ENCODE measurements at places on chromosomes 4 and X.

DNA sequence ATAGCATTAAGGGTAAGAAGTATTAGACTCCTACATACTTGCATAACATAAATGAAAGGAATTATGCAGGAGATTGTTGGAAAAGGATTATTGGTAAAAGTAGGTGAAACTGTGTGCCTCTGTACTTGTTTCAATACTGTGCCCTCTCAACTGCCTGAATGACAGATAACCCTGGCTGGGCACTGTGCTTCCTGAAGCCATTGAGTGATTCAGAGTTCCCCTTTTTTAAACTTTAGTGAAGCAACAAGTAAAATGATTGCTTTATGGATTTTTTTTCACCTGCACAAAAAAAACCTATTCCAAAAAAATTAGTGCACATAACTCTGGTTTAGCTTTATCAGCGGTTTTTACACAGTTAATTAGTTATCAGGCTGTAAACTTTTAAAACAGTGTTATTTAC lies 204.8 kb downstream of the TRAM1L1 start:
- DNase-seq, result no peak

DNA sequence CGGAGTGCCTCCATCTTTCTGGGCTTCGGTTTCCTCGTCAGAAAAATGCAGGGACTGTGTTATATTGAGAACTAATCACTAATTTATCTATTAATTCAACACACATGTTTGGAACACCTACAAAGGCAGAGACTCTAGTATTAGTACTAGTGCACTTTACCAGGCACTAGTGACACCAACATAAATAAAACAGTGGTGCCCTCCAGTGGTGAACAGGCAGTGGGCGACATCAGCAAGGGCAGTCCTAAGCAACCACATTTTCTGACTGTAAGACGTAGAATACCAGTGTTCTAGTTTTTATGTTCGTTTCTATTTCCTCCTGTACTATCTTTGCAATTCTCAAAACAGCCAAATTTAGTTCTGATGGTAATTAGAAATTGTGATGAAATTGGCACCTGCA lies 69.1 kb upstream of the UCP1 start:
- no peak for DNase-seq

DNA sequence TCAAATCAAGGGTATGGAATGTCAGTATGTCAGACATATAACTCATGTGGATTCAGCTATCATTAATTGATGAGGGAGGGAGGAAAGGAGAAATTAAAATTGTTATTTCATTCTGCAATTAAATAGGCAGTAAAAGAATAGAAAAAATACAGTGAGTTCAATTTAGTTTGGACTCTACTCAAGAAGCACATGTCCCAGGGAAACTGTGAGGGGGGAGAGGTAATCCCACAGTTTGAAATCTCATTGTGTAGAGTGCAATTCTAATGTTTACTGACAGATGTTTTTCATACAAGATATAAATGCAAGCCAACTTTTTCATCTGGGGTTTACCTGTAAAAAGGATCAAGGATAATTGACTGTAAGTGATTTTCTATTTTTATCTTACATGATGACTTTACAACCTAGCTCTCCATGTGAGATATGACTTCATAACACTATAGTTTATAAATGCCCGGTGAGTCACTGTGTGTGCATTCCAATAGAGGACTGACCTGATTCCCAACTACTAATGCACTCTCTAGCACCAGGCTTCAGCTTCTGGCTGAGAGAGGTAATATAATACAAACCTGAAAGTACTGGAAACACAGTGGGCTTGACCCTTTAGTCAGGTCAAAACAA lies 35.2 kb upstream of the SCD5 start:
- DNase-seq, result no peak

DNA sequence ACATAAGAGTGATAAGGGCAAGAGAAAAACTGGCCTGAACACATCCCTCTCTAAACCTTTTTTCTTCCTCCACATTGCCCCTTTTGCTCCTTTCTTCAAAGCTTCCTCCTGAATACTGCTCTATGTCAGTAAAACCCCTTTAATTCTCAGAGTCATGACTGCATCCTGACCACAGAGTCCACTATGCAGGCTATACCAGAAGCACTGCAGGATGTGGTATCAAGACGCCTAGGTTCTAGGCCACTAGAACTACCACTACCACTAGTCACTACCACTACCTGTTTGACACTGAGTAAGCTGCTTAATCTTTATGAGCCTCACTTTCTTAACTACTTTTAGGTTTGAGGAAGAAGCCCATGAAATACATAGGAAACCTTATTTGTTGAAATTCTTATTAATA lies 38.7 kb downstream of the ARHGEF9 start:
- no peak for DNase-seq

DNA sequence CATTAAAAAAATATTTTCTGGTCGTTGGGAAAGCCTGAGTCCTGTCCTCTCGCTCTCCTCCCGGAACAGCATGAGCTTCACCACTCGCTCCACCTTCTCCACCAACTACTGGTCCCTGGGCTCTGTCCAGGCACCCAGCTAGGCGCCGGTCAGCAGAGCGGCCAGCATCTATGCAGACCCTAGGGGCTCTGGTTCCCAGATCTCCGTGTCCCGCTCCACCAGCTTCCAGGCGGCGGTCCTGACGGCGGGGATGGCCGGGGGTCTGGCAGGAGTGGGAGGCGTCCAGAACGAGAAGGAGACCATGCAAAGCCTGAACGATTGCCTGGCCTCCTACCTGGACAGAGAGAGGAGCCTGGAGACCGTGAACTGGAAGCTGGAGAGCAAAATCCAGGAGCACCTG lies 807.2 kb upstream of the NDST4 start:
- no peak for DNase-seq

- no peak for DNase-seq
These were observed 2284.8 kb downstream of the ARAP2 start for GRCh38 chr4:33959519-33959918.

- no peak for DNase-seq
These were observed 351.2 kb downstream of the BMPR1B start for GRCh38 chr4:95108883-95109421.

DNA sequence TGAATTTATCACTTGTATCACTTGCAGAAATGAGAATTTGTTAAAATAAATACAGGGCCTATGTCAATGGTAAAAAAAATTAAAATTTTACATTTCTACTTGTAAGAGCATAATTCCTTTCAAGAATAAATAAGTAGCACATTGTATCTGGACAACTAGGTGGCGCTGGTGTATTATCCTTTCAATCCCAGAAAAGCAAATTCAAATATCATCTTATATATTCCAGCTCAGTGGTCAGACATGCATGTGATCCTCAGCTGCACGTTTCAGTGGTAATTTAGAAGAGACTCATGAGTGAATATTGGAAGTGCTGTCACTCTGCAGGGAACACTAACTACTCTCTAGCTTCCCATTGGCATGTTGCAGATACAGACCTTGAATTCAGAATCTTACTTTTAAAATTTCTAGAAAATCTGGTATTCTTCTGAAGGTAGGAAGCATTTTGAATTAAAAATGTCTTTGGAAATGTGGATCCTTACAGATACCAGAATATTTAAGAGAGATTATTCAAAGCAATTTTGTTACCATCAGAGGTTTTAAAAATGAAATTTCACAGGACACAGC lies 1414.7 kb upstream of the TENM3 start:
- DNase-seq, result peak; percentile 94

- no peak for DNase-seq
These were observed 202.7 kb upstream of the ETNPPL start for GRCh38 chr4:108965472-108966076.

- DNase-seq, result peak; percentile 21
These were observed 576.8 kb downstream of the GBA3 start for GRCh38 chr4:23269566-23269965.

- no peak for DNase-seq
These were observed 40.8 kb downstream of the ARSD start for GRCh38 chrX:2888309-2888708.

DNA sequence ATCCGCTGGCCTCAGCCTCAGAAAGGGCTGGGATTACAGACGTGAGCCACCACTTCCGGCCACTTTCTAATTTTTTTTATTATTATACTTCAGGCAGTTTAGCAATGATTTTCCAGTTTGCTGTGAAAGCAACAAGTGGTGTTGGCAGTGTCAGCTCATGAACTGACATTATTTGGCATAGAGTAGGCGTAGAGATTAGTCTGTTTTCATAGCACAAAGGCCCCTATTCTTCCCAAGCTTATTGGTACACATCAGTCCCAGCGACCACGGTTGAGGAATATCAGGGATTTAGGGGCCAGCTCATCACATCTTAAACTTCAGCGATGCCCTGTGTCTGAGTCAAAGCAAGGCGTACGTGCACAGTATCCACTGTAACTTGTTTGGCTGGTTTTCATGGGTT lies 53.0 kb upstream of the RASSF6 start:
- no peak for DNase-seq

All from brain (organoid and tissue), 16 donors.